ENCODE measurements at places on chromosomes 1 and 21.

- no peak for DNase-seq
Observed at GRCh38 chr1:234362558-234362957, 10.7 kb upstream of the COA6 start.

- DNase-seq = no peak
Observed at GRCh38 chr21:38619992-38620479, 121.8 kb upstream of the ERG start.

- no peak for DNase-seq
Observed at GRCh38 chr1:28156821-28157220, 19.7 kb downstream of the PTAFR start.

DNA sequence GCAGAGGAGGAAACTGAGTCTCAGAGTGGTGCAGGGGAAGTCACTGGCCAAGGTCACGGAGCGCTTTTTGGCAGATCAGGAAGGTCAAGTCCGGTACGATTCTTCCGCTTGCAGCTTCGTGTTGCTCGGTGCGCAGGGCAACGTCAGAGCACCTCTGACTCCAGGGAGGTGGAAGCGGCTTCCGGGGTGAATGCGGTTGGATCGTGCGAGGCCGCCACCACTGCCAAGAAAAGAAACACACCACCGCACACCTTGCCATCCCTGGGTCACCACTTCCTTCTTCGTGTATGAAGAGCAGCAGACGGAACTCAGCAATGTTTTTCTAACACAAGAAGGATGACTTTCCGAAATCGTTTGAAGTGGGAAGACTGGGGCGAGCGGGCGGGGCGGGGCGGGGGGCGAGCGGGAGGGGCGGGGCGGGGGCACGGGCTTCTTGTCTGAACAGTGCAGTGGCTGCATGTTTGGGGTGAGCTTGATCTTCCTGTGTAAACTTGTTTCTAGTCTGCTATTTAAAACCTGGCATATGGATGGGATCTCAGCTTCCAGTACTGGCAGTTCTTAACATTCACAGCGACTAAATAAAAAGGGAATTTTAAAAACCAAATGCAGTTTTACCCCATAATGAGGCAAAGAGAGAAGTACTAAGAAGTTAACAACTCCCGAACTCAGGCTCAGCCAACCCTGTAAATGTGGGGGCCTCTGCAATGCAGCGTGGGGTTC, 300.0 kb downstream of the RRAGC start:
- no peak for DNase-seq

DNA sequence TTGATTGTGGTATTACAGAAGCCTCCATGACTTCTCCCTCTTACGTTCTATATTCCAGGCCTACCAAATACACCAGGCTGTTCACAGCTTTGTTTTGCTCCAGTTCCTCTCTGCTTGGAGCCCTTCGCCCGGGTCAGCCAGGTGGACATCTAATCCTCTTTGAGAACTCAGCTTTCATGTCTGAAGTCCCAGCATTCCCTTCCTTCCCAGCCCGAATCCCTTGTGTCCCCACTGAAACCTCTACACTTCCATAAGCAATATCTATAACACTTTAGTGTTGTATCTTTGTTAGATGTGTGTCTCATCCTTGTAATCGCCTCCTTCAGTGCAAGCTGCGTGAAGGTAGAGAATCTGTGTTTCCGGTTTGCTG, 1.9 kb downstream of the RNF11 start:
- no peak for DNase-seq

Measured in NCI-H187 treated with DMSO at 0.1 percent for 48 hours (cell line).